ENCODE measurements at places on chromosomes 2 and 18.

GRCh38 chr2:130864830-130865800 is 28.4 kb downstream of the ARHGEF4 start:
- DNase-seq: no peak

DNA sequence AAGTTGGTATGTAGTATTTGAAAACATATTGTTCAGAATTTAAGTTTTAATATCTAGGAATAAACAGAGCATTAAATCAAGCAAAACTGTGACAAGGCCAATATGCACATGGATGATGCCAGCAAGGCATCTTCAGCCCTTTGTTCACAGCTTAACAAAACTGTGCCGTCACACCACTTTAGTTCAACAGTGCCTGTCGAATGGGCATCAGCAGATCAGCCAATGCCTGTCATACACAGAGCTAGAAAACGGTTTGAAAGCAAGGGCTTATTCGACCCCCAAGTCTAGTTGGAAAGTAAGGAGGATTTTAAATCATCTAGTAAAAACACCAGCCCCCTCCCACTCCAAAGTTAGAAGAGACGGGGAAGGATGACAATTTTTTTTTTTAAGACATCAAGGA is 16.7 kb downstream of the ZEB2 start:
- DNase-seq: no peak

DNA sequence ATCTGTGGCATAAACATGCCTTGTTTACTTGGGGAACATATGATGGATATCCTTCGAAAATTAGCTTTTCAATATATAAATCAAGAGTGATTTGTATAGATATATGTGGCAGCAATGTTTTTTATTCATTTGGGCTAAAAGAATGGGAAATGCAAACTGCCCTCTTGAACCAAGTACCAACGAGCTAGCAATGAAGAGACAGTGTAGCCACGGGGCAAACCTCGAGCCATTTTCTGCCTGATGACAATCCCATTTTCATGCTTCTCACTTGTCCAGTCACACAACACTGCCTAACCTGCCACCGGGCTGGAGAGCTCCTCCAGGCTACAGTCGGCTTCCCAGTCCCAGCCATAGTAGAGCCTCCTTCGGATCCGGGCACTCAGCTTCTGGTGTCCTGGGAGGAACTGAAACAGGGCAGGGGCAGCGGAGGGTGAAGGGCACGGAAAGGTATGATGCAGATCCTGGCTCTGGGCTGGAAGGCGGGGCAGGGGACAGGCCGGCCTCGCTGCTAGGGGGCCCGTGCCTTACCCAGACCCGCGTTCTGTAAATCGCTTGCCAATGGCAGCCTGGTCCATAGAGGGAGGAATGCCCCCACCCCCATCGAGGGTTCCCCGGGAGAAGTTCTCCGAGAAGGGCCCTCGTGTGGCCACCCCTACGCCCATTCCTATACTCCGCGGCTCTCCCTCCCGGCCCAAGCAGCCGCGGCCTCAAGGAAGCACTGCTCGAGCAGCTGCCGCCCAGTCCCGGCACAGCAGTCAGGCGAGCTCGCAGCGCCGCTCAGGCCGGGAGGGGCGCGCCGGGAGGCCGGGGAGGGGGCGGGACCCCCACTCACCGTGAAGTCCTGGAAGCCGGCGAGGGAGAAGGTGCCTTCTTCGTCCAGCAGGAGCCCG is 552 bp downstream of the CNPPD1 start:
- DNase-seq: peak; percentile 42

- DNase-seq: no peak
Measured at GRCh38 chr18:13909141-13909940, 6.0 kb downstream of the MC2R start.

- no peak for DNase-seq
Measured at GRCh38 chr2:212145121-212145520, 393.5 kb downstream of the ERBB4 start.

GRCh38 chr2:45074713-45075112 is 65.5 kb upstream of the SIX2 start:
- no peak for DNase-seq

- DNase-seq: no peak
Measured at GRCh38 chr2:19823507-19823906, 78.3 kb downstream of the TTC32 start.

GRCh38 chr2:26941486-26941885 is 29.0 kb upstream of the MAPRE3 start:
- no peak for DNase-seq

DNA sequence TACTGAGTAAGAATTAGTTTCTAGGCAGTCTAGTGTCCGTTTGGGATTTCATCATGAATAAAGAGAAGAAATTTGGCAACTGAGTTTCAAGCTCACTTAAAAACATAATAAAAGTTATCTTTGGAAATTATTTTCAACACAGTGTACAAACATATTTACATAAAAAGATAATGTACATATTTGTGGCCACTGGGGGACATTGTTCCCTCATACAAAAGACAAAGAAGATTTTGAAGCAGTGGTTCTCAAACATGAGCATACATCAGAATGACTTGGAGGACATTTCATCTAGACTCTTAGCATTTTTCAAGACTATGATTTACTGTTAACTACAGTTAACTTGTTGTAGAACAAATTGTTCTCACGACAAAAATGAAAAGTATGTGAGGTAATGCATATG is 15.7 kb upstream of the TTC21B start:
- DNase-seq: no peak

DNA sequence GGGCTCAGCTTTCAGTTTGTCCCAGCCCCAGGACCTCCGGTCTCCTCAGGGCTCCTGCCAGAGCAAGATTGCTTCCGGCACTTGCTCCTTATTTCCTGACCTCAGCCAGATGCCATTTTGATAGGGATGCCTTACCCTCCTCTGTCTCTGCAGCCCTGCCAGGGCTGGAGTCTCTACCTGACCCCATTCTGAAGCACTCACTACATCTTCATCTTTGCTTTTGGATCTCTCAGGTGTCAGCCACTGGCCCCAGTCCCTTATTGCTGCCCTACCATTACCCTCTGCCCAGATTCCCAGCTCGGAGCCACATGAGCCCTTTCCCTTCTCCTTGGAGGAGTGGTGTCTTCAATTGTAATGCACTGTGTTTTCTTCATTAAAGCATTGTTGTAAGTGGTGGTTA is 17.1 kb downstream of the OSBPL6 start:
- no peak for DNase-seq

DNA sequence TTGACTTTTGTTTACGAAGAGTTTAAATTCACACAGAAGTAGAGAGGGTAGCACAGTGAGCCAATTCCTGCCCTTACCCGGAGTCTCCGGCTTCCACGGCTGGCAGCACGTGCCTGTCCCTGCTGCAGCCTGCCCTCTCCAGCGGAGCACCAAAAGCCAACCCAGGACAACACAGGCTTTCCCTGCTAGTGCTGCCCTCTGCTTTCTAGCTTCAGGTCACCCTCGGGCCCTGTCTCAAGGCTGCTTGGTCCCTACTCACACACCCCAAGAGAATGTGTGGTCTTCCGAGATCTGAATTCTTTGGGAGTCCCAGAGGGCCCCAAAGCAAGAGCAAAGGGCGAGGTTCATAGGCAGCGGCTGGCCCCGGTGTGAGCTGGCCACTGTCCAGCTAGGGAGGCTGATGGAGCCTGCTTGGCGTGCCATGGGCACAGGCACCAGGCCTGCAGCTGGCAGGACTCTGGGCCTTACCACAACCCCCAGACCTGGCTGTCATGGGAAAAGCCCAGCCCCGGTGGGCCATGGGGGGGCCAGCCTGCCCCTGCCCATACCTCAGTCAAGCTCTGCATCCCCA is 7.0 kb upstream of the HS6ST1 start:
- no peak for DNase-seq

GRCh38 chr18:70359071-70359470 is 70.2 kb downstream of the SOCS6 start:
- DNase-seq: no peak

DNA sequence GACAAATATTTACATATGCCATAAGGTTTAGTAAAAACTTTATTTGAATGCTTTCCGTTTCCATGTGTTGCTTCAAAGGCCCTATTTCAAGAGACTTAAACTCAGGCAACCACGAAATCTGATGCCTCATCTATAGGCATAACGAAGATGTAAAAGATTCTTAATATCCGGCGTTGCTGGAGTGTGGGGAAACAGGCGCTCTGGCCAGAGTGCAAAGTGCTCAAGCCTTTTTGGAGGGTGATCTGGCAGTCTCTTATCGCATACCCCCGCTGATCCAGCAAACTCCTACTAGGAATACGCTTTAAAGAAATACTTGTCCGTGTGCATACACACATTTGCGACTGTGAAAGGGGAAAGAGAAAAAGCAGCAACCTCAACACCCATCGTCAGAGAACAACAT is 108.8 kb downstream of the NOL10 start:
- no peak for DNase-seq

DNA sequence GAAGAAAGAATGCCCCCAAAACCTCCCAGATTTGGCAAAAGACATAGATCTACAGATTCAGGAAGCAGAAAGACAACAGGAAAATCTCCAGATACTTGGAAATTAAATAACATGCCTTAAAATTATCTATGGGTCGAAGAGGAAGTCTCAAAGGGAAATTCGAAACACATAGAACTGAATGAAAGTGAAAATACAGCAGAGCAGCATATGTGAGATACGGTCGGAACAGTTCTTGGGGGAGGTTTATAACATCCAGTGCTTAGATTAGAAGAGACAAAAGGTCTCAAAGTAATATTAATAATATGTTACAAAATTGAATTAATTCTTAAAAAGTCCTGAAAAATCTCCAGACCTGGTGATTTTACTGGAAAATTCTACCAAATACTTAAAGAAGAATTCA is 14.3 kb downstream of the KCNG2 start:
- no peak for DNase-seq

DNA sequence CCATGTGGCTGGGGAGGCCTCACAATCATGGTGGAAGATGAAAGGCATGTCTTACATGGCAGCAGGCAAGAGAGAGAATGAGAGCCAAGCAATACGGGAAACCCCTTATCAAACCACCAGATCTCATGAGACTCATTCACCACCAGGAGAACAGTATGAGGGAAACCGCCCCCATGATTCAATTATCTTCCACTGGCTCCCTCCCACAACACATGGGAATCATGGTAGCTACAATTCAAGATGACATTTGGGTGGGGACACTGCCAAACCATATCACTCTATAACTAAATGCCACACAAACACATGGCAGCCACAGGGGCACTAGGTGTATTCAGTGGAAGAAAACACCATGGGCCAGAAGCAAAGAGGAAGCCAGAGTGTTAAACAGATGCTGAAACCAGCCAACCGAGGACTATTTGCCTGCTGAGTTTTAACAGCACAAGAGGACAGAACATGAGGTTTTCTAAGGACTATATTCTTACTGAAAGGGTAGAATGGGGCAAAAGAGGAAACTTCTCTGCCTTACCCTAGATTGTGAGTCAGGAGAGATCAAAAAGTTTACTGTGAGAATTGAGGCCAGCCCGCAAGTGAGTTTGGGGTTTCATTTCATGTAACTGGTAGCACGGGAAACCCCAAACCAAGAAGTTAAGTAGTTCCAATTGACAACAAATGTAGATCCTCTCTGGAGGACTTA is 49.2 kb downstream of the SIGLEC15 start:
- DNase-seq: peak; percentile 81

DNA sequence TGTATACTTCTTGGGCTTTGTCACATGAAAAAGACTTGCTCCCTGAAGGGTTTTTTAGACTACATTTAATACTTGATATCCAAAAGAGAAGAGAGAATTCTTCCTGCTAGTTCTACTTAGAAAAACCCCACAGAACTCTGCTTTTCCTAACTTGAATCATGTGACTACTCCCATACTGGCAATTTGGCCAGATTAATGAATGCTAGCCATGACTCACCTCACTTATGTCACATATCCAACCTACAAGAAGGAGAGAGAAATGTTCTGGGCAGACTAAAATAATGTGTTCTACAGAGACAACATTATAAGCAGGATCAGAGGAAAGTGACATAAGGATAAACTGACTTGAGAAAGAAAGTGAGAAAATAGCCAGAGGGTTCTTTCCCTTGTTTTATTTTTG is 249.3 kb upstream of the GULP1 start:
- DNase-seq: no peak

DNA sequence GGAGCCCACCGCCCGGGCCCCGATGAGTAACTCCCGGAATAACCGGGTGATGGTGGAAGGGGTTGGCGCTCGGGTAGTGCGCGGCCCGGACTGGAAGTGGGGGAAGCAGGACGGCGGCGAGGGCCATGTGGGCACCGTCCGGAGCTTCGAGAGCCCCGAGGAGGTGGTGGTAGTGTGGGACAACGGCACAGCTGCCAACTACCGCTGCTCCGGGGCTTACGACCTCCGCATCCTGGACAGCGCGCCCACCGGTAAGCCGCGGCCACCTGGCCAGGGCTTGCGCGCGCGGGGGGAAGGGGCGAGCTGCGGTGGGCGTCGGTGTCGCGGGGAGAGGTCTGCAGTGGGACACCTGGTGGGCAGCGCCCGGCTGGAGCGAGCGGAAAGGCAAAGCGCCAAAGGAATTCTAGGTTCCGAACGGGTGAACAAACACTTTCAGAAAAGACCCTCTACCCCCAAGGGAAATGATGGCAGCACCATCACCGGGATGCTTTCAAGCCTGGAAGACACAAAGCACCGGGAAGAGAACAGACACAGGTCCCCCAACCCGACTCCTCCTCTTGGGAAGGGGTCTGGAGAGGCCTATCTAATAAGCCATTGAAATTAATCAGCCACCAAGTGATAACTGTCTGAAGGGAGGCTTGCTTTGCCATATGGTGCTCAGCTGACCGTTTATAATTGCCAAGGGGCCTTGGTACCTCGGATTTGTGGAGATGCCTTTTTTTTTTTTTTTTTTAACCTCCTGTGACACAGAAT is 1.1 kb downstream of the MIB1 start:
- DNase-seq: peak; percentile 35

DNA sequence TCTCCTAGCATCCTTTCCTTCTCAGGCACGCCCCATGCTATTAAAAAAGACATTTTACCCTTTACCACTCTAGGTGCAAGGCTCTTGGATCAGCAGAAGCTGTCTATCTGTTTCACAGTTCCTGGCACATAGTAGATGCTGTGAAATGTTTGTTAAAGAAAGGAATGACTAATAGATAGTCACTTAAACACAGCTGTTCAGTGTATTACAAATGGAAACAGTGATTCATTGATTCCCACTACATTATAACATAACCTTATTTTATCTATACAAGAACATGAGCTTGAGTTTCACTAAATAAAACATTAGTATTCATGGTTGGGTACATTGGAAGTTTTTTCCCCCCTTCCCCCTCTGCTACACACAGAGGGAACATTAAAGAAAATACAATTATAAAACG is 142.1 kb downstream of the ASXL3 start:
- DNase-seq: no peak

GRCh38 chr18:79413901-79414300 is 18.2 kb downstream of the NFATC1 start:
- no peak for DNase-seq

- DNase-seq: no peak
Measured at GRCh38 chr2:45045706-45046105, 36.5 kb upstream of the SIX2 start.

Data from activated CD8-positive, alpha-beta T cell treated with anti-CD3 and anti-CD28 coated beads, Interleukin-2, amount 10 ng/mL, durations not matched to agents 7 days and 5 days (primary cell).